CD8-positive, alpha-beta memory T cell (primary cell): ENCODE measurements at places on chromosomes 5 and 9. TPM values are rescaled to one million over a fixed set of nuclear protein-coding genes. Genes with fewer than 3 reads are reported as not detected.

PAPPA gene
- not detected for total RNA-seq

DNA sequence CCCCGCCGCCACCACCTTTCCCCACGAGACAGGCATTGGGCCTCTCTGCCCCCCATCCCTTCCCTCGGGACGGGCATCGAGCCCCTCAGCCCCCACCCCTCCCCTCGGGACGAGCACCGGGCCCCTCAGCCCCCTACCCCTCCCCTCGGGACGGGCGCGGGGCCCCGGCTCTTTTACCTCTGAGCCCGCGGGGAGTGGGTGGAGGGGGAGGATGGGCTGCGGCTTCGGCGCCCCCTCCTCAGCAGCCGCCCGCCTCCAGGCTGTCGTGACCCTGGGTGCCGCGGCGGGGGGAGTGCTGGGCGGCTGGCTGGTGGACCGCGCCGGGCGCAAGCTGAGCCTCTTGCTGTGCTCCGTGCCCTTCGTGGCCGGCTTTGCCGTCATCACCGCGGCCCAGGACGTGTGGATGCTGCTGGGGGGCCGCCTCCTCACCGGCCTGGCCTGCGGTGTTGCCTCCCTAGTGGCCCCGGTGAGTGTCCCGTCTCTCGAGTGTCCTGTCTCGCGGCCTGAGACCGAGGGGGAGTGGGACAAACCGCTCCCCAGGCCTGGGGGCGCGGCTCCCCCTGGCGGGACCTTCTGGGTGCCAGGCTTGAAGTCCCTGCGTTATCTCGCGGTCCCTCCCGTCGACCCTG, 791 bp downstream of the SLC2A8 start:
- H3K4me3 ChIP-seq, result peak overlapping the region; percentile 42
- H3K27me3 ChIP-seq, result peaks cover 37% of the 10 kb centered on the region
- peak overlapping the region; percentile 14 for H3K27ac ChIP-seq
- no peaks in the 10 kb centered on the region for H3K36me3 ChIP-seq
- H3K4me1 ChIP-seq, result peaks cover 18% of the 10 kb centered on the region

GRCh38 chr9:93121316-93122241, 12.5 kb downstream of the NINJ1 start:
- peaks cover 34% of the 10 kb centered on the region for H3K4me1 ChIP-seq
- no peak overlapping the region for H3K4me3 ChIP-seq
- DNase-seq, result no peak
- H3K27me3 ChIP-seq, result no peaks in the 10 kb centered on the region
- no peaks in the 10 kb centered on the region for H3K36me3 ChIP-seq

DNA sequence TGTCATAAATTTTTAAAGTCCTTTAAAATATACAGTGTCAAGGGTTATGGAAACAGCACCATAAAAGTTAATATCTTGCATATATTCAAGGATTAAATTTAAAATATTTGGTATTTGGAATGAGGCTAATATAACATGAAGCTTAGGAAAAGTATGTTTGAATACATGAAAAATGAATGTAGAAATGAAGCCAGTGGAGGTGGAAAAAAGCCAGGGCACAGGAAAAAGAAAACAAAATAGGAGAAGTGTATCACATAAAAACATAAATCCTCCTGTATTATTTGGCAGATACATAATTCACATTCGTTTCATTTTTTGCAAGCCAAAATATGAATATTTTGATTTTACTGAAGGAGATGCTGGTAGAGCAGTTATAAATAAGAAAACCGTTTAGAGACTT, 587.0 kb upstream of the ZNF608 start:
- H3K27me3 ChIP-seq, result no peaks in the 10 kb centered on the region
- H3K4me3 ChIP-seq, result no peak overlapping the region
- H3K36me3 ChIP-seq, result no peaks in the 10 kb centered on the region
- no peaks in the 10 kb centered on the region for H3K4me1 ChIP-seq
- H3K27ac ChIP-seq, result no peak overlapping the region

- H3K4me3 ChIP-seq, result no peak overlapping the region
- no peak for DNase-seq
- no peaks in the 10 kb centered on the region for H3K27me3 ChIP-seq
- H3K36me3 ChIP-seq, result no peaks in the 10 kb centered on the region
- no peak overlapping the region for H3K27ac ChIP-seq
- no peaks in the 10 kb centered on the region for H3K4me1 ChIP-seq
Observed at GRCh38 chr5:158135682-158136179, 276.8 kb upstream of the CLINT1 start.

SPINK13 gene
- not detected for total RNA-seq
